T-helper 2 cell (primary cell): ENCODE measurements at places on chromosomes 6 and 20.
A peak's percentile ranks its signal among the peaks of the same experiment; 100 is the strongest.

DNA sequence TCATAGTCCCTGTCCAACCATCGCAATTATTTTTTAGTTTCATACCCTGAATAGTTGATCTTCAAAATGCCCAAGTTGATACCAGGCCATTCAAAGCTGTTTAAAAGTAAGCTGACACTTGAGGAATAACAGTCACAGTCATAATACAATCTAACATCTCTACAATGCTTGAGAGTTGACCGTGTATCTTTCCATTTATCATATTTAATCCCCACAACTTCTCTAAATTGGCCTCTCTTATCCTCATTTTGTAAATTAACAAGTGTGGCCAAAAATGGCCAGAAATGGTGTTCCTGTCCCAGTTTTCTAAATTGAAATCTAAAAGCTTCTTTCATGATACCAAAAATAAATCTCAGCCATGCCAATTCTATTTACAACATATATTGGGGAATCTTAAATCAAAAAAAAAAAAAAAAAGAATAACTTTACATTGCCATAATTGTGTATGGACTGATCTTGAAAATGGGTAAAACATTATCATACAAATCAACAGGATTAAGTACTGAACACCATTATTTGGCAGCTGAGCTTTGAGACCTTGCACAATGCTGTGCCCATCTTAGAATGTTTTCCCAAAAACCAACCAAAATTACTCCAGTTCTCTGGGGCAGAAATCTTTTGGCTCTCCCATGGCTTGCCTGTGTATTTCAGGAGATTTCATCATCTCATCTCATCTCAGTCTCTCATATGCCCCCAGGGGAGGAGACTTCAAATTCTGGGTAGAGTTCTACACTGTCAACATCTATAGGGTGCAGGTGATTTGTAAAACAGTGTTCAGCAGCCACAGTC is 448.7 kb upstream of the JARID2 start:
- no peak for DNase-seq

- DNase-seq: no peak
Measured at GRCh38 chr6:72876256-72876655, 254.4 kb downstream of the KCNQ5 start.

DNA sequence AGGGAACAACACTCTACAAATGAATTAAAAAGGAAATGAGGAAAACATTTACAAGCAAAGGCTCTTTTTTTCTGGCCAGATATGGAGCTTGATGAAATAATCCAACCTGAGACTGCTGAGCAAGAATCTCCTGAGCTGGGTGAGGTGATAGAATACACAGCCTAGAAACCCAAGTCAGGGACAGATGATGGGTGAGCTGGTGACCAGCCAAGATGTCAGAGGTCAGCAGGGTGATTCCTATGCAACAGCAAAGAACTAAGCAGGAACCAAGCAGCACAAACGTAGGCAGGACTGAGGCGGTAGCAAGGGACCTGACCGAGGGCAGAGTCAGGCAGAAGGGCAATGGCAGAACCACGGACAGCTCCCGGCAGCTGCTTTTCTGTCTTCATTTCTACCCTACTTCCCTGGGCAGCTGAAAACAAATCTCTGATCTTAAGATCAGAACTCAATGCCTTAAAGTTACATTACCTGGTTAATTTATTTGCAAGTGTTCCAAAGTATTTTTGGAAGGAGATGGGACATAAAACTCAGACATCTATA is 75.1 kb downstream of the CDC40 start:
- DNase-seq: no peak

DNA sequence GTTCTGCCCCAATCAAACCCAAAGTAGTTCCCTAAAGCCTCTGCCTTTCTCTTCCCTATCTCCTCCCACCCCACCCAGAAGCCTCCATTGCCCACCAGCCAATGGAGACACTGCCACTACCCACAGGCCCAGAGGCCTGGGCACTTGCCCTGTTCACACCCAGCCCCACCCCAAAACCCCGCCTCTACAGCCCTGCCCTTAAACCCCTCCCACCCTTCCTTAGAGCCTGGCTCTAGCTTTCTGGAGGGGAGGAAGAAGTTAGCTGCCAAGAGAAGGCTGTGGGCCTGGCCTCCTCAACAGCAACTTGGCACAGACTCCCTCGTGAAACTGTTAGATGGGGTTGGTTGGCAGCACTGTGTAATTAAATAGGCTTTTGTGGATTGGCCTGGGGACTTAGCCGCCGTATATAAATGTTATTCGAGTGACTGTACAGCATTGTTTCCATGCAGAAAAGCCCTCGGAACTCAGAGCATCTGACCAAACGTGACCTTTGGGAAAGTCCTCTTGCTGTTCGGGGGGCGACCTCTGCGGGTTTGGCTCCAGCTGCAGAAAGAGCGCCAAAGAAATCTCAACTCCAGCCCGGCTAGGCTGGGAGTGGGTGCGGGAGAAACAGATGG is 31.4 kb downstream of the COL11A2 start:
- no peak for DNase-seq

- no peak for DNase-seq
Measured at GRCh38 chr6:170279426-170279825, 11.5 kb downstream of the DLL1 start.

DNA sequence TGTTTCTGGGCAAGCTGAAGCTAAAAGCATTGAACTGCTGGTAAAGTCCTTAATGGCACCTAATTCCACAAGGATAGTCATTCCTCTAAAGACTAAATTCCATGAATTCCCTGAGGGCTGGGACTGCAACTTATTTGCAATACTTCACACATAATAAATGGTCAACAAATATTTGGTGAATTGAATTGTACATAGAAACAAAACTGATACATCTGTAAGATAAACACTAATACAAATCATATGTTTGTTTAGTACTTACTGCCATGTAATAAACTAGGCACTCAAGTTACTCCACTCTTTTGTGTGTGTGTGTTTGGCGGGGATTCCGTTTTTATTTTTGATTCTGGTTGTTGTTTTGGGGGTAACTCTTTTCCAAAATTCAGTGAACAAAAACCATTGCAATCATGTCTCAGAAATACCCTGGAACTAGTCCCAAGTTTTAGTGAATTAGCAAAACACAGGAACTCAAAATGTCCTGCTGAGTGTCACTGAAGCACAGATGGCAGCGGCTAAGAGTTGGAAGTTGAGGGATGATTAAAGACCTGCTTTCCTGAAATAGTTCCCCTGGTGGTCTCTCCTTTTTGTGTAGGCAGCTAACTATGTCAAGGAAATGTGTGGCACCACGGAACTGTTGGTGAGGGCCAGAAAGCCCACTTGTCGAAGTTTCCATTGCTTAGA is 74.8 kb upstream of the SNRPB2 start:
- no peak for DNase-seq

GRCh38 chr6:56491606-56492328 is 150.9 kb downstream of the DST start:
- no peak for DNase-seq

DNA sequence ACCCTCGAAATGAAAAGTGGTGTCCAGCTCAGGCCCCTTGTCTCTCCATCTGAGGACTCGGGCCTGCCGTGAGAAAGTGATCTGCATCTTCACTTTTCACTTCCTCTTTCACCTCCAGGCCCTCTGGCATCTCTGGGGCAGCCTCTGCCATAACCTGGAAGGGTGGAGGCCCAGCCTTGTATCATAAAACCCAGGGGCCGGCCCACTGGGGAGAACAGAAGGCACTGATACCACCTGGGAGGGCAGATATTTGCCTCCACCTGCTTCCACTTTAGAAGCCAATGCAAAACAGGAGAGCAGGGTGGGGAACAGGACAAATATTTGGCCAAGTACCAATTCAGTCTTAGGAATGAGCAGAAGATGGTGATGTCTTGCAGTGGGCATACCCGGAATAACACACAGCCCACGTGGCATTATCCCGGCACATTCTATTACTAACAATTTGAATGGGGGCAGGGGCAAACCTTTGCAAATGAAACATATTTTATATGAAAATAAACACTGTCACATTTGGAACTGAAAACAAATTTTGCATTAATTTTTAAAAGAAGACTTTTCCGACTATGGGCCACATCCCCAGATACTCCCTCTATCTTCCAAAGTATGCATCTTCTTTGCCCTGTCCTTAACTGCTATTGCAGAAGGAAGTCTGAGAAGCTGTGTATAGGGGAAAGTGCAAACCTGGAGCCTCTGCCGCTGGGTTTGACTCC is 69.2 kb upstream of the TBC1D7 start:
- no peak for DNase-seq

GRCh38 chr6:43522547-43523261 is 5.8 kb downstream of the POLR1C start:
- no peak for DNase-seq

- no peak for DNase-seq
Measured at GRCh38 chr6:37432590-37432915, 468 bp upstream of the CMTR1 start.

DNA sequence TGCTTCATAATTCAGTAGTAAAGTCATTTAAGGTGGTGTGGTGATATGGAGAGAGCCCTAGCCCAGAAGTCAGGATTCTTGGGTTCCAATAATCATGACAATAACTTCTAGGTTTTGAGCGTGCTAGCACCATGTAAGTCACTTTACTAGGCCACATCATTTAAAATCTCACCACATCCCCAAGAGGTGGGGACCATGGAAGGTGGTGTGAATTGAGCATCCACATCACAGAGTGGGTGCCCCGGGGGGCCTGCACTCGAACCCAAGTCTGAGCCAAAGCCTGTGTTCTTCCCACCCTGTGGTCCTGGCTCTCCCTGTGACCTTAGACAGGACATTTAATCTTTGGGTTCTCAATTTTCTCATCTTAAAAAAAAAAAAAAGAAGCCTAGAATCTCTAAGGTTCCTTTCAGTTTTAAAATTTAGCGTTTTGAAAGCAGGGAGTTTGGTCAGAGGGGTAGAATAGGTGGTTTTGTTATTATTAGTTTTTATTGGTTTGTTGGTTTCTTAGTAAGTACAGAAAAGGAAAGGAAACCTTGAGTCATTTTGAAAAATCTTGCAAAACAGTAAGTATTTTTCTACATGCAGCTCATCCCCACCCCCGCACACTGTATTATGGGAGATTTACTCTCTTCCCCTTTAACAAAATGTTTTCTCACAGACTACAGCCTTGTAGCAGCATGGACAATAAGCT is 26.4 kb downstream of the ARMC2 start:
- DNase-seq: peak; percentile 24

DNA sequence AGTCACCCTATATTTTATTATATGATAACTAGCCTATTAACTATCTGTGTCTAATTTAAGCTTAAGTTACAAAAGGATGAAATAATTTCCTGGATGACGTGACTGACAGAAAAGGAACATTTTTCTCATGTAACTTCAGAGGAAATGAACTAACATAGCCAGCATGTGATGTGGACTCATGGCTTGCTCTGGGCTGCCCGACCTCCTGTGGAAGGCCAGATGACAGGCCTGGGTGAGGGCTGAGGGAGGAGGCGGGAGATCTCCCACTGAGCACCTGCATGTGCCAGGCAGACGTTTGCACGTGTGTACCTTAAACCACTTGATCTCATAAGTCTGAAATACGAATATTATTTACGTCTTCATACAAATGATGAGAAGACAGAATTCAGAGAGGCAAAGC is 321.1 kb downstream of the SYNE1 start:
- no peak for DNase-seq

DNA sequence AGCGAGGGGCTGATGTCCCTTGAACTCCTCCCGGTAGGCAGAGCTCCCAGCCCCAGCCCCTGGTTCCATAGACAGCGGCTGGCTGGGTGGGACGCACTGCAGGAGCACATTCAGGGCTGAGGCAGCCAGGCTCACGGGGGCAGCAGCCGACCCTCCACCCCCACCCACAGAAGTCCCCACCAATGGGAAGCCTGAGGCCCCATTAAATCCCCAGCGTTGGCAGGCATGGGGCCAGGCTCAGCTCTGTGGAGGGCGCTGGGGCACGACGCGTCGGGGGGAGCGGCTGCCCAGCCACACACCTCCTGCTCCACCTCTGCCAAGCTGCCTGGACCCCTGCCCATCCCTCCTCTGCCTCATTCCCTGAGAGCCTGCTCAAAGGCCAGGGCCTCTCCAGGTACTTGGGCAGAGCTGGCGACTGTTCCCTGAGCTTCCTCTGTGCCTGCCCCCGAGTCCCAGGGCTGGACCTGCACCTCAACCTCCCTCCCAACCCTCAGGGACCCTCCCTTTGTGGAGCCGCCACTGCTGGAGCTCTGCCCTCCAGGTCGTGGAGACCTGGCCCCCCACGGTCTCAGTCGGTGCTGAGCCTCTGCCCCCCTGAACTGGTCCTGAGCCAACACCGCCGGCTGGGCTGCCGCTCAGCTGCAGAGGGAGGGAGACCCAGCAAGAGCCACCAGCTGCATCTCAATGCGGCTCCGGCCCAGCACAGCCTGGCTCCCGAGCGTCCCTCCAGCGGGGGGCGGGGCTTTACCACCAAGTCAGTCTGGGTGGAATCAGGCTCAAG is 9.1 kb downstream of the CHRNA4 start:
- no peak for DNase-seq

DNA sequence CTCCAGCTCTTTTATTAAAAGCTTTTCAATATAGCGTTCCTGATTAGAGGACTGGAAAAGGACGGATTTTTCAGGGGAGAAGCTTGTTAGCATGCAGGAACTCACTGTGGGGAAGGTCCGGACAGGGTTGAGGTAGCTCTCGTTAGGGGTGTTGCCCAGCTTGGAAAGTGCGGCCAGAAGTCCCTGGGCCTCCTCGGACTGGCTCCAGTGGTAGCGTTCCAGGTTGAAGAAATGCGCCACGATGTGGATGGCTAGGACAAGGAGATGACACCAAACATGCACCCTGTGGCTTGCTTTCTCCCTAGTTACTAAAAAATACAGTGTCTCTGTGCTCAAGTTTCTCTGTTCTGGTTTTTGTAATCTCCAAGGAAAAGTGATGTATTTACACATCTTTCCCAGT is 12.5 kb downstream of the NOX3 start:
- DNase-seq: no peak

GRCh38 chr6:71585472-71585871 is 296.9 kb downstream of the OGFRL1 start:
- no peak for DNase-seq

- DNase-seq: no peak
Measured at GRCh38 chr6:18207438-18207837, 52.2 kb downstream of the KDM1B start.

GRCh38 chr20:63915471-63915870 is 20.5 kb downstream of the DNAJC5 start:
- DNase-seq: no peak

GRCh38 chr6:44539701-44540355 is 152.3 kb downstream of the CDC5L start:
- DNase-seq: no peak

DNA sequence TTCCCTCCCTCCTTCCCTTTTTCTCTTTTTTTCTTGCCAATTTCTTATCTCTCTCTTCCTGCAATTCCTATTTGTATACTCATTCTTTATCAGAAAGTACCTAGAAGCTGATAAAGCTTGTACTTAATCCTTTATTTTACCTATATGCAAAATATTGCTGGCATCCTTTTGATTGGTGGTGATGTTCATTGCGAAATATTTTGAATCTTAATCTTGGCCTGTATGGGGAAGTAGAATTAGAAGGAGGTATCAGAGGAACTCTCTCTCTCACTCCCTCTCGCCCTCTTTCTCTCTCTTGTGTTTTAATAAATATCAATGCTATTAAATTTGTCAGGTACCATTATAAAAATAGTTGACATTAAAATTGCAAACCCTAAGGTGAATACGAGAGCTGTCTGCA is 52.8 kb downstream of the UST start:
- DNase-seq: no peak

GRCh38 chr6:112289038-112289566 is 34.7 kb upstream of the LAMA4 start:
- no peak for DNase-seq

- no peak for DNase-seq
Measured at GRCh38 chr20:35503281-35503680, 26.2 kb downstream of the C20orf173 start.
